Right renal cortex interstitium (tissue), 3 donors: ENCODE measurements at places on chromosomes 12 and 14.

DNA sequence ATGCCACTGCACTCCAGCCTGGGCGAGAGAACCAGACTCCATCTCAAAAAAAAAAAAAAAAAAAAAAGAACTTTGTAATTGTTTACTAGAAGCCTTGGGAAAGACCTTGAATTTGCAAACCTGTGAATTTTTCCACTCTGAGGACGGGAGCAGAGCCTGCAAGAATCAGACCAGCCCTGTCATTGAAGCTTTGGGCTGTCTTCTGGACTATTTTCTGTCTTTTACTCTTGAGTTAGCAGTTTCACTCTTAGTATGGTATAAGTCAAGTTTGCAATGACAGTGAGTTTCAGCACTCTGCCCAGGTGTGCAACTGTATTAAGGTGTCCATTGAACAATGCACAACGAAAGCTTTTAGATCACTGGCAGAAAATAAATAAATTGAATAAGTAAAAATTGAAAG lies 81.4 kb upstream of the KRAS start:
- no peak for DNase-seq

DNA sequence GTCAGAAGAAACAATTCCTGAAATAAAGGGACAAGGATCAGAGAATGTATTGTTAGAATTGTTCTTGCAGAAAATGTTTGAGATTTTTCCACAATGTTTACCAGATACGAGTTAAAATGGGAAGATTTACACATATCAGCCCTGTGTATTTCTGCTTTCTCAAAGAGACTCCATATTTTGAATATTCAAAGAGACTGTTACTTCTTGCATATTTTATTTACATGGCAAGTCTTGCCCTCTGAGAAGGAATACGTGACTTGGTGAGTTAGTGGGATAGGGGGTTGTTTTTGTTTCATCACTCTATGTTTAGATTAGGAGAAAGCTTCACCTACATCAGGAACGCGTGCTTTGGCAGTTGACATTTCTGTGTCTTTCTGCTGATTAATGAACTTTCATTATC lies 56.1 kb upstream of the ZDHHC17 start:
- DNase-seq = no peak

GRCh38 chr12:76080729-76081415 lies 3.6 kb downstream of the NAP1L1 start:
- no peak for DNase-seq

- DNase-seq = no peak
Observed at GRCh38 chr12:47312808-47313426, 233.2 kb upstream of the AMIGO2 start.

DNA sequence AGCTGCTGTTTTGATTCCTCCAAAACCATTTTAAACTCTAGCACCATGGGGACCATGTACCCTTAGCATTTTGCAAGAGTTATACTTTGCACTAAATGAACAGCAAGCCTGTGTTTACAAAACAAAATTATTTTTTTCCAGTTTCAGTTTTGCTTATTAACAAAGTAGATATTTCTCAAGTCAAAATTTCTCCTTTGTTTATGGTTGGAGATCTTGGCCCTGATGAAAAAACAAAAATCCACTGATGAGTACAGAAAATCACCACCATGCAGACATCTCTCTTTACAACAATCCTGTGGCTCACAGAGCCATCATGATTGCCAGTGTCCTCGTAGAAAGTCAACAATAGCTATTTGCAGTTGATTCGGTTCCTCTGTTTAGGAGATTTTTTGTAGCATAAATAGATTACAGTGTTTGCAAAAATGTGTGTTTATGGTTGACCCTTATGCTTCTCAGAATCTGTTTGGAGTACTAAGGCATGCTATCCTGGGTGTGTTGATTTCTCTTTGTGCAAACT lies 201.1 kb upstream of the NUDT4 start:
- DNase-seq = no peak

DNA sequence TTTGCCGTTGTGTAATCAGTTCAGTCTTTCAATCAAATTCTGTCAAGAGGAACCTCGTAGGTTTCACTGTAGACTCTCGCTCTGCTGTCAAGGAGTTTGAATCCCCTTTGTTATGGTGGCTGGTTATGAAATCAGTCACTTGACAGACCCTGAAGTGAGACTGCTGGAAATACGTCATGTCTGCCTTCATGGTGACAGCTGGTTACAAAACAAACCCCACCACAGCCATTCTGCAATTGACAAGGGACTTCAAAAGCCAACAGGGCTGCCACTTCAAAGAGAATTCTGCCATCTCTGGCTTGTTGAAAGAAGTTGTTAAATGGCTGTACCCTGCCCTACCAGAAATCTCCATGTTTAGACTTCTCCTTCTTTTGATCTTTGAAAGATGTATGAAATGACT lies 286.9 kb downstream of the ERC1 start:
- DNase-seq = no peak

- DNase-seq = no peak
Observed at GRCh38 chr12:75764091-75764841, 252.9 kb upstream of the KRR1 start.

GRCh38 chr14:100037353-100037752 lies 27.9 kb upstream of the EVL start:
- DNase-seq = no peak

DNA sequence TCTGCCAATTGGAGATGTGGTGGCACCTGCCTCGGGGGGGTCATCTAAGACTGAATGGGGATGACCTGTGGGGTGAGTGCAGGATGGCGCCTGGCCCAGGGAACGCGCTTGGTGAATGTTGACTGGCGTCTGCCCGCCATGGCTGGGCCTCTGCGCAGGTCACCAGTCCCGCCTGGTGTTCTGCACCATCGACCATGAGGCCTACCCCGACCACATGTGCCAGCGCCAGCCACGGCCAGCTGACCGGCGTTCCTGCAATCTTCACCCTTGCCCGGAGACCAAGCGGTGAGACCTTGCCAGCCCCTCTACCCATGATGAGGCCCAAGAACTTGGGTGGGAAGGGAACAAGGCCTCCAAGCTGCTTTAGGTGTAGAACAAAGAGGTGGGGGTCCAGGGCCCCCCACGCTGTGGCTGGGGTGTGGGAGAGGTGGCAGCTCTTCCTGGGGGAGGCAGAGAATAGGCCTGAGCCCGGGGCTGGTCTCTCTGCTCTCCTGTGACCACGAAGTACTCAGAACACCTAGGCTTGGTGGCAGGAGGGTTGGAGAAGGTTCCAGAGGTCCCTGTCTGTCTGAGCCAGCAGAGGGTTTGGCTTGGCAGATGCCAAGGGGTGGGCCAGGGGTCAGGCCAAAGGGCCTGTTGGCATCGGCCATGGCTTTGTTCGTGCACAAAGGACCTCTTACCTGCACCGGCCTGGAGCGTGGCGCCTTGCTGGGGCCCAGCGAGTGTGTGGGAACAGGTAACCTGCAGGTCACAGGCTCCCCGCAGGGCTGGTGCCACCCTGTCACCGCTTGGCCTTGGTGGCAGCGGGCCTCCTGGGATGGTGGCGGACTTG lies 15.4 kb downstream of the PAPLN start:
- DNase-seq = no peak

DNA sequence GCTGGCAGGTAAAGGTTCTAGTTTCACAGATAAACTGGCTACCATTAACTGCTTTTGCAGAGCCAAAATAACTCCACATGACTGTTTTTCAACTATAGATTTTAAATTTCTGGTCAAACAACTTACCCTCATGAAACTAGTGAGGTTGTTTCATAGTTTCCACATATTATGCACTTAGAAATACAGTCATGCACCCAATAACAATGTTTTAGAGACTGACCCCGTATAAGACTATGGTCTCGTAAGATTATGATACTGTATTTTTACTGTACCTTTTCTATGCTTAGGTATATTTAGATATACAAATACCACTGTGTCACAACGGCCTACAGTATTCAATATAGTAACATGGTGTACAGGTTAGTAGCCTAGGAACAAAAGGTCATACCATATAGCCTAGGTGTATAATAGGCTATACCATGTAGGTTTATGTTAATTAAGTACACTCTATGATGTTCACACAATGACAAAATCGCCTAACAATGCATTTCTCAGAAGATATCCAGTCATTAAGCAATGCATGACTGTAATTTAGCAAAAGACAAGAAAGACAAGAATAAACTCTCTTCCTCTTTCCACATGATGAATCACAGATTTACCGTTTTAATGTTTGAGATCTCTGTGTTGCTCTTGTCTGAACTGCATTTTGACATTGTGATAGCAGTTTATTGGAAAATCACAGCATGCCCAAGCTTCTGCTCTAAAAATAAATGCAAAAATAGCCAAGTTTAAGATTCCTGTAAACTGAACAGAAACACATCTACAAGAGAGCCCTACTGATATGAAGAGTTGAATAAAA lies 17.1 kb downstream of the DICER1 start:
- no peak for DNase-seq

DNA sequence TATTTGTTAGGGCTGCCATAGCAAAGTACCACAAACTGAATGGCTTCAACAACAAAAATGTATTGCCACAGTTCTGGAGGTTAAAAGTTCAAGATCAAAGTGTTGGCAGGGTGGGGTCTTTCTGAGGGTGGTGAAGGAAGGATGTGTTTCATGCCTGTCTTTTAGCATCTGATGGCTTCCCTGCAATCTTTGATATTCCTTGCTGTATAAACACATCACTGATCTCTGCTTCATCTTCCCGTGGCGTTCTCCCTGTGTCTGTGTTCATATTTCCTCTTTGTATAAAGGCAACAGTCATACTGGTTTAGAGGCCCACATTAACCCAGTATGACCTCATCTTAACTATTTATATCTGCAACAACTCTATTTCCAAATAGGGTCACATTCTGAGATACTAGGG lies 167.5 kb downstream of the BTG1 start:
- no peak for DNase-seq

DNA sequence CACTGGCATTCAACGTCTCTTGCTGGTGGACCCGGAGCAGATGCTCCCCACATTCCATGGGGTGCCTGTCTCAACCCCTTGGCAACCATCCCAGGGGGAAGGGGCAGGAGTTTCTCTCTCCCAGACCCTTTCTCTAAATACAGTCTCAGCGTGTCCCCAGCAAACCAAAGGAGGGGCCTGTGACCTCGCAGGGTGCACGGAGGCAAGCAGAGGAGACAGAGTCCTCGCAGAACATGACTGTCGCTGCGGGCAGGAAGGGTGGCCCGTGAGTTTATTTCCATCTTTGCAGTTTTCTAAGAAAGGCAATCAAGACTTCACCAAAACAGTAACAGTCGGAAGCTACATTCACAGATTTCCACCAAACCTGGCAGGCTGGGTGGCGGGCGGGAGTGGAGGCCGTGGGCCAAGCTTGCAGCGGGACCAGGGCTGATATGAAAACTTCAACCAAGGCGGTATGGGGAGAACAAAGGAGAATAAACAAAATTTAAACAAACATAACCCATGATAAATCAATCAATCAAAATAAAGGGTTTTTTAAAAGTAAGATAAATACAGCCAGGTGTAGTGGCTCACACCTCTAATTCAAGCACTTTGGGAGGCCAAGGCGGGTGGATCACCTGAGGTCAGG lies 18.6 kb downstream of the BRF1 start:
- no peak for DNase-seq

DNA sequence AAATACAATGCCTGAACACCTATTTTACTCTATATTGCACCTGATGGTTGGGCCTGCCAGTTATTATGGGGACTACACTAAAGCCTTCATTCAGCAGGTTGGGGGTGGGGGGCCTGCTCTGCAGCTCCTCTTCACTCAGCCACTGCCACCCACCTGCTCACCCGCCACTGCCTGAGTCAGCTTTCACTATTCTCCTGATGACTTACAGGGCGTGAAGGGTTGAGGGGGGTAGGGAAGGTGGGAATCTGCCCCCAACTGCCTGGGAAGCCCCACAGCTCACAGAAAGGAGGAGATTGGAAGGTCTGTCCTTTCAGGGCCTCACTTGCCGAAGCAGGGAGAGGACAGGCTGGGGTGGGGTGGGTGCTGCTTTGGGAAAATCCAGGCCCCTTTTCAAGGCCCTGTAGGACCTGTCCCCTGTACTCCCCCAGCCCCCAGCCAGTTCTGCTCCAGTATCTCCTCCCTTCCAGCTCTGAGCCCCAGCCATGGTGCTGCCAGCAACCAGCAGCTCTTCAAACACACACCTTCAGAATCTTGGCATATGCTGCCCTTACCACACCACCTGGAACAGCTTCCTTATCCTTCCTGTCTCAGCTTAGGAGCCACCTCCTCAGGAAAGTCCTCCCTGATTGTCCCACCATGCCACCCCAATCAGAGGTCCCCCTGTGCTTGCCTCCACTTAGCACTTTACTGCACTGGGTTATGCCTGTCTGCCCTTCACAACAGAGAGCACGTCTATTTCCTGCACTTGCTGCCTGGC lies 33.1 kb downstream of the IRF2BPL start:
- no peak for DNase-seq

GRCh38 chr12:124852329-124852831 lies 11.3 kb downstream of the SCARB1 start:
- no peak for DNase-seq
